NCI-H82 (cell line): ENCODE measurements at places on chromosomes 16 and 17.
A peak's percentile ranks its signal among the peaks of the same experiment; 100 is the strongest.

DNA sequence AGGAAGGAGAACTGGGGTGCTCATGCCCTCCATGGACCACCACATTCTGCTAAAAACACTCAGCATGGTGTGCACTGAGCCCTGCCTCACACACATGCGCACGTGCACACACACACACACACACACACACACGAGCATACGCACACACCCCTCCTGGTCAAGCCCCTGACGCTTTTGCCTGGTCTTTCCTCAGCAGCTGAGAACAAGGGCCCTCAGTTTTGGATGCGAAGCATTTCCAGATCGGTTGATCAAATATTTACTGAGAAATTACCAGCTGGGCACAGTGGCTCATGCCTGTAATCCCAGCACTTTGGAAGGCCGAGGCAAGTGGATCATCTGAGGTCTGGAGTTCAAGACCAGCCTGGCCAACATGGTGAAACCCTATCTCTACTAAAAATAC lies 20.1 kb upstream of the RAI1 start:
- no peak for DNase-seq

DNA sequence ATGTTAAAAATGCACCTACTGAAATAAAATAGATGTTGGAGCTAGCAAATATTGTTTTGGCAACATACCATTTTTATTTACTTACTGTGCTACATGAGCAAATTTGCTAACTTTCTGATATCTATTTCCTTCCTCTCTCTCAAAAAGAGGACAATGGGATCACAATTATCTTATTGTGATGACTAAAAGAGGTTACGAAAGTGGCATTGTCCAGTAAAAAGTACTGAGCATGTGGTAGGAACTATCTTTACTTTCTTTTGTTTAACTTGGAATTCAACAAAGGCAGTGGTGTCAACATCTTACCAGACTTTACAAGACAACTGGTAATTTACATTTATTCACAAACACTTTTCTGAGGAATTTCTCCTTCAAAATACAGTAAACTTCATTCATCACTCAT lies 1542.6 kb upstream of the CDH8 start:
- DNase-seq, result no peak

DNA sequence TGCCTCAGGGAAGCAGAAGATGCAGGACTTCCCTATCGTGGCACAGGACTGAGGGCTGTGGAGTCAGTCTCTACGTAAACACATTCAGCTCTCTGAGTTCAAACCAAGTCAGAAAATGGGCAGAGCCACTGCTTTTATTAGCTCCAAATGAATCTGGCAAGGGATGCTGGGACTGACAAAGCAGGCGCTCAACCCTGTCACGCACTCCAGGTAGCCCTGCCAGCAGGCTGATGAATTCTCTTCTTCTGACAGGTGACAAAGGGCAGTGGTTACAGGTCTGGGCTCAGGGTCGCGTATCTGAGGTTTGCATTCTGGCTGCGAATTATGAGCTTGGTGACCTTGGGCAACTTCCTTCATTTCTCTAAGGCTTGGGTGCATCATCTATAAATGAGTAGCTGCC lies 9.4 kb downstream of the RPH3AL start:
- no peak for DNase-seq

DNA sequence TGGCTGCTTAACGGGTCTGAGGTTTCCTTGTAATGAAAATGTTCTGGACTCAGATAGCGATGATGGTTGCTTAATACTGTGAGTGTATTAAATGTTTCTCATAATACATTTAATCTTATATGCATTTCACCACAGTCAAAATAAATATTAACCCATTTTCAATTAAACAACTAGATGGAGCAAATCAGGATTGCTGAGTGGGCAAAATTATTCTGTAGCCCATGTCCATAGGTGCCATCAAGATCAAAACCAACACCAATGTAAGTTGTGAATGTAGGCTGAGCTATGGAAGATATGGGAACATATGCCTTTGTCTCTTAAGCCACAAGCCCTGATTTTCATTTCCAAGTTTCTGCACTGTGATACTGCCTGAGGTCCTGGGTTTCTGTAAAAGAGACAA lies 572.6 kb upstream of the EEF2KMT start:
- DNase-seq, result no peak

DNA sequence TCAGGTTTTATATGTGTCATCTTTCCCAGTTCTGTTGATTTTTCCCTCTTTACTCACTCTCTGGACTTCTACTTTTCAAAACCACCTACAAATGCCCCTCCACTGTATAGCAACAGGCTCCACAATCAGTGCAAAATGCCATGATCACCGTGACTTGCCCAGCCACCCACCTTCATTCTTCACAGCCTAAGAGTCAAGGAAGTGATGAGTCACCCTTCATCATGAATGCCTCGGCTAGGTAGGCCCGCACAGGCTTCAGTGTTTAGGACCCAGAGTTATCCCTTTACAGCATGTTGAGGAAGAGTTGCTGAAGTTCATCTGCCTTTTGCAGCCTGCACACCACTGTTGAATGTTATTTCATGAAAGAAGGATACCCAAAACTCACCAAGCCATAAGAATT lies 158.6 kb downstream of the PMP22 start:
- no peak for DNase-seq

DNA sequence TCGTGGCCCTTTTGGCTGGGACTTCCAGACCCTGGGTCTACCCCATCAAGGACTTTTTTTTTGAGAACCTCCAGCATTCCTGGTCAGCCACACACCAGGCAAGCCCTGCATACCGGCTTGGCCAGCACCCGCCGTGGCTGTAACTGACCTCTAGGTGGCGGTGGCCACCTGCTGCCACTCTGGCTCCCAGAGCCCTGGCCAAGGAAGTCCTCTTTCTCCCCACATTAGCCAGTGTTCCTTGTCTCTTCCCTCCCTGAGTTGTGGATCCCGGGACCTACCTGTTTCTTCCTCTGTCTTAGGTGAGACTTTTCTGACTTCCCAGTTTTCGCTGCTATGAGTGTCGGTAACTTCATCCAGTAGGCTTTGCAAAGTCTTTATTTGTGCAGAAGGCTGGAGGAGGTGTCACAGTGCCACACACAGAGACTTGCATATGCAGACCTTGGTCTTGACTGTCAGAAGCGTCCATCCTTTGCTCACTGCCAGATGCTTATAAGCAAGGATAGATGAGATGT lies 348.3 kb downstream of the CPPED1 start:
- peak; percentile 81 for DNase-seq

- peak; percentile 92 for DNase-seq
Observed at GRCh38 chr17:47889734-47890529, 6.1 kb upstream of the SP2 start.

- DNase-seq, result no peak
Observed at GRCh38 chr17:82041144-82041814, 3.8 kb upstream of the DCXR start.

DNA sequence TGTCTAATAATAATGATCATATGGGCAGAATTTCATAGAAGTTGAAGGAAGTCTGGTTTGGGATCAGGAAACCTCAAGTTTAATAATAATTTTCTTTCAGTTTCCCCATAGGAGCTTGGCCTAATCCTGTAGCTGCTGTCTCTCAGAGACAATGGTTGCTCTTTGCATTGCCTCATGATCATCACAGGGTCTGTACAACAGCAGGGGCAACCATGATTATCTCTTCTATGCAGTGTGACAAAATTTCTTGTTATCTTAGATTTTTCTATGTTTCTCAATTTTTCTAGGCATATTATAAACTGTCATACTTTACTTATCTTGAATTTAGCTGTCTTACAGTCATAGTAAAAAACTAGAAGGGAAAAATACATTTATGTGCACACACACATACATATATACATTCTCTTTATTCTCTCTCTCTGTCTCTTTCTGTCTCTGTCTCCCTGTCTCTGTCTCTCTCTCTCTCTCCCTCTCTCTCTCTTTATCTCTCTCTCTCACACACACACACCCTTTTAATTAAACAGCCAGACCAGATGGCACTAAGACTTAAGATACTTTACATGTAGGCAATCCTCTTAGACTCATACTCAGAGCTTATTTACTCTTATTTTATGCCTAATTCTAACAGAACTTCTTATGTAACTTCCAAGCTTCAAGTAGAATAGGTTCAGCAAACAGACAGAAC lies 30.5 kb downstream of the SMIM36 start:
- peak; percentile 97 for DNase-seq

DNA sequence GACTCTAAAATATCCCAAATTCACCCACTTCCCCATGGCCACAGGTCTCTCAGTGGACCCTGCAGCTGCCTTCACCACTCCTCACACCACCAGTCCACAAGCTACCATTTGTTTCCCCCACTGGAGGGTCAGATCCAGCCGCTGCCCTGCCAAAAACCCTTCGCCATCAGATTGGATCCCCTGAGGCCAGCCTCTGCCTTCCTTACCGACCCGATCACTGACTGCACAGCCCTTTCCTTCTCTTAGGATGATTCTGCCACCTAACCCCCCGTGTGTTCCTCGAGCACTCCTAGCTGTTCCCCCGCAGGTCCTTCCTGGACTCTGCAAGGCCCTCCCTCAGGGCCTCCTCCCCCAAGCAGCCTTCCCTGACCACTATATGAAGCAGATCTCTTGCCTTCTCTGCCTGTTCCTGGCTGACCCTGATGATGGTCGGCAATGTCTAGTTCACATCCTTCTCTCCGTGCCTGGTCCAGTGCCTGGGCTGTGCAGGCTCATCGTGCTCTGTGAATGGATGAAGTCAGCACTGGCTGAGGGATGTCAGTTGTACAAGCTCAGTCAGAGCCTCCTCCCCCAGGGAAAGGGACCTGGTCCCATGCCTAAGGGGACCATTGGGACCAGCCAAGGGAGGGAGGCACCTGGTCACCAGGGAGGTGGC lies 46.0 kb downstream of the CPNE2 start:
- no peak for DNase-seq

DNA sequence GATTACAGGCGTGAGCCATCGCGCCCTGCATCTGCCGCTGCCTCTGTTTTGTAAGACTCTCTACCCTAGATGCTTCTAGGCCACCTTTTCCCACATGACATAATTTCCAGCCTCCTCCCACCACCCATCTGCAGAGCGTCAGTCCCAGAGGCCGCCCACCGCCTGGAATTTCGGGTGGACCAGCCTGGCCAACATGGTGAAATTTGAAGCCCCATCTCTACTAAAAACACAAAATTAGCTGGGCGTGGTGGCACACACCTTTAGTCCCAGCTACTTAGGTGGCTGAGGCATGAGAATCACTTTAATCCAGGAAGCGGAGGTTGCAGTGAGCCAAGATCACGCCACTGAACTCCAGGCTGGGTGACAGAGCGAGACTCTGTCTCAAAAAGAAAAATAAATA lies 5.1 kb upstream of the CIBAR2 start:
- DNase-seq, result no peak

GRCh38 chr17:70677783-70678647 lies 508.7 kb downstream of the KCNJ2 start:
- DNase-seq, result no peak

- no peak for DNase-seq
Observed at GRCh38 chr16:11182411-11182810, 73.6 kb downstream of the SOCS1 start.

- DNase-seq, result no peak
Observed at GRCh38 chr16:85683363-85683762, 5.4 kb downstream of the GINS2 start.

DNA sequence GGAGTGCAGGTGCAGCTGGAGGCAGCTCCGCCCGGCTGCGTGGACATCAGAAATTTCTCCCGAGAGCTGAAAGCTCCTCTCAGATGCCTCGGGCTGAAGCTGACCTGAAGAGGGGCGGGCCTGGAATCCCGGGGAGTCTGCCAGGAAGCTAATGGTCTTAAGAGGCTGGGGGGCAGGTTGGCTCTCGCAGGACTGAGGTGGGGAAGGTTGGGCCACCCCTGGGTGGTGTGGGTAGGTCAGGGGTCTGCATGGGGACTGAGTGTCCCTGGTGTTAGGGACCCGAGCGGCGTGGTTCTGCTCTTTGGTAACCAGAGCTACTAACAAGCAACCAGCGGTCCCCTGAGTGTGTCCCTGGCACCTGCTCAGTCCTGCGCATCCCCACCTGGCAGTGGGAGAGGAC lies 3.5 kb downstream of the CHMP6 start:
- DNase-seq, result no peak

GRCh38 chr16:166375-167121 lies 770 bp downstream of the HBM start:
- DNase-seq, result no peak

GRCh38 chr16:714558-715476 lies at the start of gene METRN:
TSS of gene METRN (plus strand) at chr16:715118. CDS start at chr16:715290, 172 bp downstream.
- peak; percentile 91 for DNase-seq

DNA sequence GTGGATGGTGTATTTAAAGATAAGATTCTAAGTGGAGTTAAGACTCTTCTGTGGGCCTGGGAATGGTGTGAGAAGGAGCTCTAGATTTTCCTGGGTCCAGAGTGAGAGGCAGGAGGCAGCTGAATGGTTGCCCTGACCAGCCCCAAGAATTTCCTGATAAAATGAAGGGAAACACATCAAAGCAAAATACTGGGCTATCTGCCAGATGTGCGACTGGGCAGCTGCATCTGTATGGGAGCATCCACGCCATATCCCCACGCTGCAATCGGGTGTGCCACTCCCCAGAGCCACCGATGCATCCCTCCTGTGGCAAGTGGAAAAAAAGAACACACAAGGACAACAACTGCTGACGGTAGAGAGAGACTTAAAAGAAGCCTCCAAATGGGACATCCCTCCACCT lies 84.3 kb upstream of the COX10 start:
- DNase-seq, result no peak

DNA sequence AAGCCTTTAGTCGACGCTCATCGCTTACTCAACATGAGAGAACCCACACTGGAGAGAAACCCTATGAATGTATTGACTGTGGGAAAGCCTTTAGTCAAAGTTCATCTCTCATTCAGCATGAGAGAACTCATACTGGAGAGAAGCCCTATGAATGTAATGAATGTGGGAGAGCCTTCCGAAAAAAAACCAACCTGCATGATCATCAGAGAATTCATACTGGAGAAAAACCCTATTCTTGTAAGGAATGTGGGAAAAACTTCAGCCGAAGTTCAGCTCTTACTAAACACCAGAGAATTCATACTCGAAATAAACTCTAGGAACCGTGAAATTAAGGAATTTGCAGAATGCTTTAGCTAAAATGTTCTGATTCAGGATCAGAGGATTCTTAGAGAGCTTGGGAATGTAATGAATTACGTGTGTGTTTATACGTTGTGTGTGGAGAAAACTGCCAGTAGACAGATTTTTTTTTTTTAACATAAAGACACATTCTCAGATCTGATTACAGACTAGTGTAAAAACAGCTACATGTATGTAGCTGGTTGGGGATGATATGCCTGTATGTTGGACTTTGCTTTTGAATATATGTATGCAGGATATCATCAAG lies 25.4 kb downstream of the ZFP90 start:
- DNase-seq, result peak; percentile 1

- DNase-seq, result no peak
Observed at GRCh38 chr17:42697108-42697811, 14.9 kb downstream of the CNTNAP1 start.

- DNase-seq, result peak; percentile 96
Observed at GRCh38 chr16:24609740-24610415, 70.5 kb downstream of the RBBP6 start.

DNA sequence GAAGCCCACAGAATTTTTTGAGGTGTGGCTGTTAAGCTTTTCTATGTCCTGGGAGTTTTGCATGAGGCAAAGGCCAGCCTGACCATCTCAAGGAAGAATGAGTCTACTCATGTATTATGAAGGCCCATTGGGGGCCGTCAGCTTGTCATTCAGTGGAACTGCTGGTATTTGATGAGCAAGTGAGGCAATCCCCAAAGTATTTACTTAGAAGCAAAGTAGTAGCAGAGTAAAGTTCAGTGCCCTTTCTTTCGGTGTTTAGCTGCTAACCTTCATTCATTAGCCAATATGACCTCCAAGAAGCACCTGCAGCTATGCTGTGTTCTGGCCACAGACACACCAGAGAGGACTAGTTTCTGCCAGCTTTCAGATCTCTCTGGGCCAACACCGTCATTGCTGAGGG lies 80.2 kb downstream of the RPA1 start:
- DNase-seq, result no peak

- no peak for DNase-seq
Observed at GRCh38 chr17:48575673-48576478, 2.3 kb downstream of the HOXB4 start.
